Sigmoid colon (tissue), 7 donors: ENCODE measurements at places on chromosomes 6 and 20. TPM values are rescaled to one million over a fixed set of nuclear protein-coding genes. Genes with fewer than 3 reads are reported as not detected.

GRCh38 chr20:23151008-23151703, 65.0 kb upstream of the CD93 start:
- DNase-seq, result no peak

PNISR gene
- total RNA-seq, result 135 TPM

- peak; percentile 83 for DNase-seq
Observed at GRCh38 chr20:17796091-17796563, 96.4 kb downstream of the BANF2 start.

- DNase-seq, result no peak
Observed at GRCh38 chr6:46407246-46407645, 84.0 kb downstream of the RCAN2 start.

GRCh38 chr6:49909563-49909962, 43.2 kb upstream of the CRISP1 start:
- no peak for DNase-seq
